ENCODE measurements at places on chromosomes 4 and X.

GRCh38 chr4:59341506-59341905 is 1858.6 kb upstream of the ADGRL3 start:
- DNase-seq = no peak

DNA sequence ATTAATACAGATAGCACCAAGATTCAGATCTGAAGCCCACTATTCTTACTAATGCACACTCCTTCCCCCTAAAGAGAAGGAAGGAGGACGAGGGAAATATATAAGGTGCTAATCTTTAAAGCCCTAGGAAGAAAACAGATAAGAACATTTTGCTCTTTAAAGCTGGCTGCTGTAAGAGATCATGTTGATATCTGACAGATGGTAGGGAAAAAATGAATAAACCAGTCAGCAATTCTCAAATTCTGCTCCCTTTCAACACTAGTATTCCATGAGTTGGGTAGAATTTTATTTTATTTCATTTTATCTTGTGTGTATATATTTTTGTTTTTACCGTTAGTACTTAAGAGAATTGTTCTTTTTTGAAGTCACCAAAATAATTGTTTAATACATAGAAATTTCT is 19.2 kb downstream of the OTC start:
- DNase-seq = no peak

GRCh38 chrX:72467135-72467534 is 105.5 kb downstream of the HDAC8 start:
- DNase-seq = no peak

DNA sequence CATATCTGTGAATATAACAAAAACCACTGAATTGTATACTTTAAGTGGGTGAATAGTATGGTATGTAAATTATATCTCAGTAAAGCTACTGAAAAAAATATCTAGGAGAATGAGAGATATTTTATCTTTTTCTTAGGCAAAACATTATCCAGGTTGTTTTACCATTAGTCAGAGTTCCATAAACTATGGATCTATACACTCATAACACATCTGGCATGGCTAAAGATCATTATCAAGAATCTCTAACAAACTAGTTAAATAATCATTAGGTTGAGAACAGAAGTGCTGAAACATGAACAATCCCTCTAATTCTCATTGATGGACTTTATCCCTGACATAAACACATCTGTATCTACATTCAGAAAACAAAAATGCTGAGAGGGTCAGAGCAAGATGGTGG is 15.6 kb downstream of the MED14 start:
- no peak for DNase-seq

- DNase-seq = no peak
Measured at GRCh38 chr4:13182133-13182532, 302.0 kb downstream of the RAB28 start.

GRCh38 chr4:78528327-78528726 is 23.2 kb upstream of the ANXA3 start:
- no peak for DNase-seq

GRCh38 chrX:79400623-79401022 is 33.5 kb upstream of the ITM2A start:
- DNase-seq = peak; percentile 9

- no peak for DNase-seq
Measured at GRCh38 chrX:44474410-44474809, 68.2 kb downstream of the FUNDC1 start.

- DNase-seq = no peak
Measured at GRCh38 chr4:74499986-74500781, 55.2 kb downstream of the AREG start.

- no peak for DNase-seq
Measured at GRCh38 chr4:6722891-6723290, 6.9 kb downstream of the BLOC1S4 start.

- DNase-seq = no peak
Measured at GRCh38 chrX:101803451-101803850, 128.4 kb downstream of the ZMAT1 start.

- no peak for DNase-seq
Measured at GRCh38 chrX:136344320-136344719, 43.6 kb downstream of the ADGRG4 start.

Data from CD4-positive, alpha-beta T cell treated with Interleukin-6 at 100 ng/mL for 8 hours (primary cell).